ENCODE measurements at places on chromosomes 16 and 17. TPM values are rescaled to one million over a fixed set of nuclear protein-coding genes. Genes with fewer than 3 reads are reported as not detected.

GRCh38 chr17:61159221-61159814, 240.3 kb upstream of the TBX2 start:
- no peak for DNase-seq

GRCh38 chr16:84286578-84287240, 8.0 kb upstream of the WFDC1 start:
- peak; percentile 82 for DNase-seq

DNA sequence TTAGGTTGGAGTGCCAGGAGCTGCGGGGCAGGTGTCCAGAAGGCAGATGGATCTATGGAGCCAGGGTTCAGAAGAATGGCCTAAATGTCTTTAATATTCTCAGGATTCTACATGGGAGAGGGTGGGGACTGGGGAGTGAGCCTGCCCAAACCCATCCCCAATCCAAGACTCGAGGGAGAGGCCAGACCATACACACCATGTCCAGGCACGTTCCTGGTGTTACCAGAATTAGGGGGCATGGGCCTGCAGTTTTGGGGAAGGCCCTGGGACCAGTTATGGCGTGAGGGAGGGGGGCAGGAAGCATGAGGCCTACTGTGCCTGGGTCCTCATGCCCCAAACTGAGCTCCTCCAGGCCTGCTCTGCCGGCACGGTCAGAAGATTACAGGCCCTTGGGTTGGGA, 1.9 kb downstream of the TAX1BP3 start:
- no peak for DNase-seq

DNA sequence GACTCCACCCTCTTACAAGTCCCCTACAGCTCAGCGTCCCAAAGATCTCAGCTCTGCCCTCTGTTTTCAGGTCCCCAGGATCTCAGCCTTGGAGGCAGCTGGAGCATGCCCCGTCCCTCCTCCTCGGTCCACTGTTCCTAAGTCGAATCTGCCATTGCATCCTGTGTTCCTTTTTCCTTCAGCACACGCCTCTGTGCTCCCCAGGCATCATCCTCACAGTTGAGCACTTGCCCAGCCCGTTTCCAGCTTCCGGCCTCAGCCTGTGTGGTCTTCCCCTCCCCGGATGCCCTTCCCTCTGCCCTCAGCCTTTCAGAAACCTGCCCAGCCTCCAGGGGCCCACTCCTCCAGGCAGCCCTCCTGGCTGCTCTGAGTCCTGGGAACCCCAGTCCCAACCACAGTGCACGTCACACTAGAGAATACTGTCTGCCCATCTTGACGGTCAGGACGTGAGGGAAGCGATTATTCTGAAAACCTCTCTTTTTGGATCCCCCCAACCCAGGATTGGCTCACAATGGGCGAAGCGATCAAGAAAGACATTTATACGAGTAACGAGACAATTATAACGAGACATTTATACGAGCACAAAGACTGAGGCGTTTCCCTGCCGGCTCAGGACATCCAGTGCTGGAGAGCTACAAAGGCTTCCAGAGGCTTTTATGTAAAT, 41.4 kb downstream of the RPH3AL start:
- DNase-seq = no peak

DNA sequence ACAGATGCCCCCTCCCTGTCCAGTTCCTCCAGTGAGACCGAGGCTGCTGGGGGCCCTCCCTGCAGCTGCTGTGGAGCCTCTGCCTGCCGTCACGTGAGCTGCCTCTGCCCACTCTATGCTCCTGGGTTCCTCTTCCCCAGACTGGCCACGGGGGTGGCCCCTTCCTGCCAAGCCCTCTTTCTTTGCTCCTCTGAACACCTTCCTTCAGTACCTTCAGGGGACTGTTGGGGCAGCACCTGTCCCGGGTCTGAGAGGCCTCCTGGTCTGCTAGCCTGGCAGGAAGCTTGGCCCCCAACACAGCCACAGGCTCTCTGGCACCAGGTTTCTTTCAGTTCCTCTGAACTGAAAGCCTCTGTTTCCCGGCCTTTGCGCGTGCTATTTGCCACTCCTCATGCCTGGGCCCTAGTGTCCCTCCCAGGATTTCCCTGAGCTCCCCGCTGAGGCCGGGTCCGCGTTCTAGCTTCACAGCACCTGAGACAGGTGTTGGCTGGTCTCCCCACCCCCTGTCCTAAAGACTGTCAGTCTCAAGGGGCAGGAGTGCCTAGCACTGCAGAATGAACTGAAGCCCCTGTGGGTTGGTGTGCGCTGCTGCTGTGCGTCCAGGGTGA, 6.6 kb upstream of the ATP6V0C start:
- no peak for DNase-seq

DNA sequence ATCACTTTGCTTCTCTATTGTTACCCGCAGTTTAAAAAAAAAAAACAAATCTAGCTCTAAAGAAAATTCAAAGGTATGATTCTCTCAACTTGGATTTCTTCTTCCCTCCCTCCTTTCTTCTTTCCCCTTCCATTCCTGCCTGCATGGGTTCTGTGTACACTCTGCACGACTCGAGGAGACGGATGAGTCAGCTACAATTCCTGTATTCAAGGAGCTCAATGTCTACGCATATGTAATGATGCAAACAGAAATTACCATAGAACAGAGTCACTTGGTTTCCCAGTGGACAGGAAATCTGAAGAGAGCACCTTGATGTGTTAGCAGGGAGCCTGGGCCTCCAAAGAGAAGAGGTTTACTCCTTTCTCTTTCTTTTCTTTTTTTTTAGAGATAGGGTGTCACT, 92.3 kb downstream of the VPS53 start:
- DNase-seq = no peak

DNA sequence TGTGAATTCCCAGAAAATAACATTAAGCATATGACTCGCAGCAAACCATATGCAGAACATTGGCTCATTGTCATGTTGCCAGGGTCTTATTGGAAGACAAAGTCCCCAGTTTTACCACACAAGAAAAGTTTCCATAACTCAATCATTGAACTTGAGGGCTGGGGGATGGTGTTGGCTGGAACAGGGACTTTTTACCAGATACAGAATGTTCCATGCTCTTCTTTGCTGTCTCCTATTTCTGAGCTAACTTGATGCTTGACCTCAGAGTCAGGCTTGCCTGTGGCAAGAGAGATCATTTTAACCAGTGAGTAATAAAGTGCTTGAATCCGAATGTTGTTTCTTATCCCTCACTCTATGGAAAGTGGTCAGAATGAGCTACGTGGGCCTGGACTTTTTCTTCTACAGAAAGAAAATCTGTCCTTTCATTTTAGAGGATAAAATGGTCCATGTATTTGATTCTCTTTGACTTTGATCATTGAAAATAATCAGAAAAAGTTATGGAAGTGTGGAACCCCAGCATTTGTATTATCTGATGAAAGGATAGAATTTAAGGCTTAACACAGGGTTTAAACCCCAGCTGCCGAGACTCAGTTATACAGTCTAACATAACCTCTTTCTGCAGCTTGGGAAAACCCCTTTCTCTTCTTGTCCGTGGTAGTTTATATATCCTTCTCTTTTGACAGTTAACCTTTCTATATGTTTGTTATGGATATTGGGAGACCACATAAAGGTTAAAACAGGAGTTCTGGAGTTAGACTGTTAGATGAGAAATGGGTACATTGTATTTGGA, 67.0 kb downstream of the TUBD1 start:
- no peak for DNase-seq

DNA sequence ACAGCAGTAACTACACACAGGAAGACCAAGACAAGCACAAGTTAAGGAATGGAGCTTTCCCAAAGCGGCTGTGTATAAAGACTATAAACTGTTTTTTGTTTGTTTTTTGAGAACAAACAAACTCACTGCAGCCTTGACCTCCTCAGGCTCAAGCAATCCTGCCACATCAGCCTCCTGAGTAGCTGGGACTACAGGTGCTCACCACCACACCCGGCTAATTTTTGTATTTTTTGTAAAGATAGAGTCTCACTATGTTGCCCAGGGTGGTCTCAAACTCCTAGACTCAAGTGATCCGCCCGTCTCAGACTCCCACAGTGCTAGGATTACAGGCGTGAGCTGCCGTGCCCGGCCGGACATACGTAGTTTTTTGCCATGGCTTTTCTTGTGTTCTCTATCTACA, 4.1 kb upstream of the PDE6G start:
- no peak for DNase-seq

GRCh38 chr16:82027629-82028064, 7.4 kb upstream of the HSD17B2 start:
- DNase-seq = no peak

GRCh38 chr16:27721531-27722181, 171.7 kb downstream of the KATNIP start:
- peak; percentile 78 for DNase-seq

DNA sequence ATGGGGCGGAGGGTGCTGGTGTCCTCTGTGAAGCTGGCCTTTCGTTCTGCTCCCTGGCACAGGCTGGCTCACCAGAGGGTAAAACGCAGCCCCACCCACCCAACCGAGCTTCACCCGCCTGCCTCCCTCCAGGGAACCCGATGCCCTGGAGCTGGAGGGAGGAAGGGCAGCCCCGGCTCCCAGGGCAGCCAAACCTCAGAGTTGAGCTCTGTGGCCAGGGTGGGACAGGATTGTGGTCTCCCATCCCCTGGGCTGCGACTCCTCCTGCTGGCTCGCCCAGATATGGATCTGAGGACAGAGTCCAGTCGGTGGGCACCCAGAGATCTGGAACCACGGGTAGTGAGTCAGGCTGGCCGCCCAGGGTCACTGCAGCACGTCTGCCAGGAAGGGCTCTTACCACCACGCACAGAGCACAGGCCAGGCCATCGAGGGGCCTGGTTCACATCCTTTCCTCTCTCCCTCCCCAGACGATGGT, 42.6 kb upstream of the CHMP6 start:
- DNase-seq = peak; percentile 20

- peak; percentile 77 for DNase-seq
These were observed 2.7 kb downstream of the PLEKHH3 start for GRCh38 chr17:42673885-42674754.

DNA sequence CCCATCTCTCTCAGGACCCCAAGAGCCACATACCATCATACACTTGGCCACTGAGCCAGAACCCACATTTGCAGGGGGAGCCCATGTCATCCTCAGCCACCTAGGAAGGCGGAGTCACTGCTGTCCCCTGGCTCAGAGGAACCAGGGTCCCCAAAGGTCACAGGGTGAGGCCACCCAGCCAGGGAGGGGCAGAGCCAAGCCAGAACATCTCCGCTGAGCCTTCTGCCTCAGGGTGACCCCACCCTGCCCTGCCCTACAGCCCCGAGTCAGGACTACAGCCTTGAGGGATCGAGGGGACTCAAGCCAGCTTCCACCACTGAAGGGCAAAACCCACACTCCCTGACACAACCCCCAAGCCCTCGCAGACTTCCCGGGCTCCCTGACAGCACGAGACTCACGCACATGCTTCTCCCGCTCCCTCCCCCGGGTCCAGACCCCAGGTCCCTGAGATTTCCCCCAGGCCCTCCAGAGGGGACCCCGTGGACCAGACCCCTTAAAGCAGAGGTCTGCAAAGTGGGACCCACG, 17.4 kb downstream of the PIEZO1 start:
- no peak for DNase-seq

- DNase-seq = no peak
These were observed 369 bp upstream of the GJD3 start for GRCh38 chr17:40364906-40365305.

- no peak for DNase-seq
These were observed 2.4 kb downstream of the CYGB start for GRCh38 chr17:76534831-76535732.

- DNase-seq = no peak
These were observed 50.1 kb downstream of the RNF112 start for GRCh38 chr17:19461116-19461515.

DNA sequence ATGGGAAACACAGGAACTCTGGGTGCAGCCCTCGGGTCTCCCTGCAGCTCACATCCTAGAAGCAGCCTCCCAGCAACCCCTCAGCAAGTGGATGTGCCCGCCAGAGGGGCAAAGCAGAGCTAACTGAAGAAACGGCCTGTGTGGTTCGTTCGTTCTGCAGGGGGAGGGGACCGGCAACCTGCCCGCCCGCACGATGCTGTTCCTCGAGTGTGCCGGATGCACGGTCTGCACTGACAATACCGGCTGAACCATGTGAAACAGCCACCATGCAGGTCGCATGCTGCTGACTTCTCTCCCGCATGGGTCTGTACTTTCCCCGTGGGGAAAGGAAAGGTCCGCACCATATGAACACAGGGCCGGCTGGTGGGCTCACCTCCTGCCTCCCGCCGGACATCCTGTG, 25.3 kb upstream of the C16orf95 start:
- DNase-seq = no peak

DNA sequence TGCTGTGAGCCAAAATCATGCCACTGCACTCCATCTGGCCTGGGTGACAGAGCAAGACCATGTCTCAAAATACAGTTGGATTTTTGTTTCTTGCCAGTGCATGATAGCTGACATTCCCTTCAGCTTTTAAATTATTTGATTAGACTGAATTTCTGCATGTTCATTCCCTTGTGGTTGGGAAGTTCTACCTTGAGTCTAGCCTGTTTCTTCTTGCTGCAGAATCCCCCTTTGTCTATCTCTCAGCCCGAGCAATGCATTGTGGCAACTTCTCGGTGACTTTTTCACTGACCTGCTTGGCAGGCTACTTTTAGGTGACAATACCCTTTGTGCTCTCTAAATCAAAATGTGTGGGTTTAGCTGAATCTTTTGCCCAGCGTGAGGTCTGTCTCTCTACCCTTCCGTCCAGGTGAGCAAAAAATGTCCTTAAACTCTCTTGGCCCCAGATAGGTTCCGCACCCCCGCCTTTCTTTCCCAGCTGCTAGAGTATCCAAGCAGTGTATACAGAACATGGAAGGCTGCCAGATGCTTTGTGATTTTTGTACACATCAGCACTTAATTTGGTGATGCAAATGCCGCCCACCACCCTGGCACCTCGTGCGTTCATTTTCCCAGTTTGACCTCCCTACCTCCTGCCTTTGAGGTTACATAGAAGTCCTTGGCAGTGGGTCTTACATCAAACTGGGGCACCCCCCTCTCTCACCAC, 130.2 kb downstream of the ABCC6 start:
- DNase-seq = no peak

GRCh38 chr16:79687249-79688130, 87.0 kb upstream of the MAF start:
- no peak for DNase-seq

GRCh38 chr16:30786936-30787612, at the start of gene ZNF629:
Gene ZNF629 (minus strand): TSS chr16:30787205. CDS start chr16:30784482, 2,723 bp downstream.
- peak; percentile 81 for DNase-seq

GRCh38 chr17:57551321-57552079, 193.6 kb downstream of the CCDC182 start:
- DNase-seq = no peak

GRCh38 chr17:14871921-14872320, 393.2 kb downstream of the PMP22 start:
- no peak for DNase-seq

- DNase-seq = peak; percentile 57
These were observed 112.1 kb downstream of the BANP start for GRCh38 chr16:88063211-88063773.

Gene NEUROD2
- not detected for total RNA-seq

Gene ITGB3
- 5.9 TPM for total RNA-seq

Gene ELMO3
- total RNA-seq = 1.0 TPM

Gene MYOCD
- total RNA-seq = 36.0 TPM

Gene OR1E2
- not detected for total RNA-seq

Gene KRTAP9-2
- total RNA-seq = not detected

Gene KRTAP4-9
- total RNA-seq = not detected

Gene PRSS53
- 1.1 TPM for total RNA-seq

All from left cardiac atrium (tissue), 4 donors.